ENCODE measurements at places on chromosomes 12 and 14. TPM values are rescaled to one million over a fixed set of nuclear protein-coding genes. Genes with fewer than 3 reads are reported as not detected.

DNA sequence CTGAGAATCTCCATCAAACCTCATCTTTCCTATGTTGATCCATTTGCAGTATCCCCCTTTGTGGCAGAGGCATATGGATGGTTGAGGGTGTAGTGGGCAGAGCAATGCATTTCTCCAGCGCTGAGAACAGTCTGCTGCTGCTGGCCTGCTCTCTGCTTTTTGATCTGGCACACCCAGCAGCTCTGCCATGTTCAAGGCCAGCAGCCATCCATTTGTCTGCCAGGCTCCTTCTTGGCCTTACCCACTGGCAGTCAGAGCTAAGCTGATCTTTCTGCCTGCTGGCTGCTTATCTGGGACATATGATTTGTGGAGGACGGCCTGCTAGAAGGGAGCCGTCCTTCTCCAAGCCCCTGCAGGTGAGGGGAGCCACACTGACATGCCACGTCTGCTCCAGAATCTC is 17.0 kb downstream of the NPC2 start:
- DNase-seq = no peak

Gene RIN3
- 60.1 TPM for polyA plus RNA-seq

DNA sequence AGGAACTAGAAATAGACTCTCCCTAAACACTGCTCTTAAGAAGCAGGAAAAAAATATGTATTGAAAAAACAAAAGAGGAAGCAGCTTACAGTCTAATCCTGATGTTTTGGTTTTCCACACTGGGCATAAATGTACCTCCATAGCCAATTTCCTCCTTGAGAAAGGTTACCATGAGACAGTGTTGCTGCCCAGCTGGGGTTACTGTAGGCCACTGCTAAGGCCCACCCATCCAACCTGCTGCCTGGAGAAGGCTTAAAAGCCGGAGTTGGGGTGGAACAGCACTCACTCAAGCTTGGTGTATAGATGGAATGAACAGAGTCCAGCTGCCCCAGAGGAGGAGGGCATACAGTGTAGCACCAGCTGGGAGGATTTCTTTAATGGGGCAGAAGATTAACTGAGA is 41.1 kb downstream of the ERG28 start:
- DNase-seq = no peak

GRCh38 chr14:69877492-69877891 is 1.7 kb upstream of the SMOC1 start:
- DNase-seq = no peak

- no peak for DNase-seq
Measured at GRCh38 chr12:80041071-80041470, 58.3 kb upstream of the OTOGL start.

GRCh38 chr12:67048371-67048770 is 220.8 kb upstream of the CAND1 start:
- no peak for DNase-seq

DNA sequence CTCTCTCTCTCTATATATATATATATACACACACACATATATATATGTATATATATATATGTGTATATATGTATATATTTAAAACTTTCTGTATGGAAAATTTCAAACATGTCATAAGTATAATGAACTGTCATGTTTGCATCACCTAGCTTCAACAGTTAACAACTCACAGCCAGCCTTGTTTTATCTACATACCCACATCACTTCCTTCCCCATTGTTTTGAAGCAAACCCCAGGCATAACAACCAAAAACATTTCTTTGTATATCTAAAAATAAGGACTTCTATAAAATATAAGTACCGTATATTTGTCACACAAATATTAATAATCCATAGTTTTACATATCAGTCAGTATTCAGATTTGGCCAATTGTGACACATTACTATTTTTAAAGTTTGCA is 57.4 kb downstream of the PAPOLA start:
- no peak for DNase-seq
